Fibroblast of skin of right quadriceps (primary cell): ENCODE measurements at places on chromosomes 5 and 9.

DNA sequence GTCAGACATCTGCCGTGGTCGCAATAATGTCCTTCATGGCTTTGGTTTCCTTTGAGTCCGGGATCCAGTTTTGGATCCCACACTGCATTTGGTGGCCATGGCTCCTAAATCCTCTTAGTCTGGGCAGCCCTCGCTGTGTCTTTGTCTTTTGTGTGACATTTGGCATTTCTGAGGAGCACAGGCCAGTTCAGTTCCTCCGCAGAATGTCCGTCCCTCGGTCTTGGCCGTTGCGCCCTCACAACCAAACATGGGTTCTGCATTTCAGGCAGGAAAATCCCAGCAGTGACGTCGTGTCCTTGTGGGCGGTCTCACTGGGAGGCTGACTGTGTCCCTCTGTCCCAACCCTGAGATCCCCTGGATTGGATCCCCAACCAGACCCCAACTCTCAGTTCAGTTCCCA lies 172.9 kb upstream of the PPP1R26 start:
- DNase-seq: no peak

- DNase-seq: no peak
Measured at GRCh38 chr9:30280229-30280900, 2104.1 kb upstream of the ACO1 start.

GRCh38 chr5:141824717-141825116 lies 53.5 kb downstream of the PCDH1 start:
- DNase-seq: no peak

DNA sequence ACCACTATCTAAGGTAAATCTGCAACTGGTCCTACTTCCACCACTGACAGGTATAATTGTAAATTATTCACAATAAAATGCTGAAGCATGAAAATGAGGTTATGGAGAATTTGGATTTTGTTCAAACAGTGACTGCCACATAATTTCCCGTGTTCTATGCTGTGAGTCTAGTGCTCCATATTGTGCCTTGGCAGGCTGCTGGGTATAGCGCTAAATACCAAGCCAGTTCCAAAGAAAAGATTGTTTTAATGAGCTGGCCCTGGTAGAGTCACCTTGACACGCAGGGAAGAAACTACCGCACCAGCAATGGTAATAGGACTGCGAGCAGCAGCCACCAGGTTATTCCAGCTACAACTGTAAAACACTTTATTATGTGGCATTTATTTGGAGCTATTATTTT lies 30.4 kb downstream of the PSMB7 start:
- DNase-seq: no peak

- no peak for DNase-seq
Measured at GRCh38 chr5:122877518-122877917, 32.1 kb downstream of the SNX24 start.

GRCh38 chr9:7303907-7304626 lies 495.5 kb downstream of the DMAC1 start:
- no peak for DNase-seq

GRCh38 chr9:89638359-89638758 lies 33.5 kb downstream of the GADD45G start:
- no peak for DNase-seq
